MM.1S (cell line): ENCODE measurements at places on chromosomes 3 and 15.

GRCh38 chr3:15942462-15942861 is 144.7 kb upstream of the ANKRD28 start:
- no peak for DNase-seq

DNA sequence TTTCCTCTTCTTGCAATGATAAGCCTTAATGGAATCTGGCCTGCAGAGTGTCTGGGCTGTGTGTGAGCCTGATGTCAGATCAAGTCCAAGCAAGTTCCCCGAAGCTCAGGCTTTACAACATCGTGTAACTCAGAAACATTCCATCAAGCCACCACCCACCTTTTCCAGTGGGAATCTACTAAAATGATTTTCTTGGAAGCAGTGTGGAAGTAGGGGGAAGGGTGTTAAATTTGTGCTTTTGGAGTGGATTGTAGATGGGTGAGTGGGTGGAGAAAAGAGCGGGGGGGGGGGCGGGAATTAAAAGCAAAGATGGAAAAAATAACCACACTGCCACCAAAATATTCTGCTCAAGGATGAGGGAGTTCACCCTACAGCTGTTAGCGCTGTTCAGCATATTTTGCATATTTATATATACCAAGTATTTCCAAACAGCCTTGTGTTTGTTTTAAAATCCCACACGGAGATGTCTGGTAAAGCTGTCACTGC is 53.6 kb downstream of the VGLL3 start:
- no peak for DNase-seq

DNA sequence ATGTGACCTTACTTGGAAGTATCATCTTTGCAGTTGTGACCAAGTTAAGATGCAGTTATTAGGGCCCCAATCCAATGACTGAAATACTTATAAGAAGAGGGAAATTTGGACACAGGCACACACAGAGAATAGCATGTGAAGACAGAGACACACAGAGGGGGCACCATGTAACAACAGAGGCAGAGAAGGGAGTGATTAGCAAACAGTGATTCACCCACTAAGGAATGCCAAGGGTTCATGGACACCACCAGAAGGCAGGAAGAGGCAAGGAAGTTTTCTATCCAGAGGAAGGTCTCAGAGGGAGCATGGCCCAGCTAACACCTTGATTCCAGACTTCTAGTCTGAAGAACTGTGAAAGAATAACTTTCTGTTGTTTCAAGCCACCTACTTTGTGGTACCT is 25.0 kb downstream of the SIDT1 start:
- no peak for DNase-seq

GRCh38 chr15:85458764-85459163 is 78.4 kb downstream of the AKAP13 start:
- no peak for DNase-seq
